ENCODE measurements at places on chromosomes 2 and 18. TPM values are rescaled to one million over a fixed set of nuclear protein-coding genes. Genes with fewer than 3 reads are reported as not detected.

Gene NAT8
- not detected for total RNA-seq

Gene NABP1
- total RNA-seq, result 13.0 TPM

Gene ALKAL2
- total RNA-seq, result 1.0 TPM

Gene CD207
- 0.51 TPM for total RNA-seq

Gene LOXHD1
- not detected for total RNA-seq

Gene ZDBF2
- total RNA-seq, result 47.5 TPM

Gene PTPRN
- 104 TPM for total RNA-seq

Gene VAMP5
- total RNA-seq, result 1.4 TPM

Gene SLC5A7
- total RNA-seq, result 0.27 TPM

GRCh38 chr2:18833941-18834340, 244.6 kb upstream of the NT5C1B start:
- no peak overlapping the region for H3K4me3 ChIP-seq
- no peak overlapping the region for H3K27ac ChIP-seq
- no peaks in the 10 kb centered on the region for H3K36me3 ChIP-seq

GRCh38 chr2:179186126-179186525, 78.5 kb downstream of the SESTD1 start:
- peaks cover 10% of the 10 kb centered on the region for H3K4me1 ChIP-seq
- H3K27ac ChIP-seq, result no peak overlapping the region
- H3K27me3 ChIP-seq, result no peaks in the 10 kb centered on the region
- H3K4me3 ChIP-seq, result no peak overlapping the region
- peaks cover 28% of the 10 kb centered on the region for H3K36me3 ChIP-seq

DNA sequence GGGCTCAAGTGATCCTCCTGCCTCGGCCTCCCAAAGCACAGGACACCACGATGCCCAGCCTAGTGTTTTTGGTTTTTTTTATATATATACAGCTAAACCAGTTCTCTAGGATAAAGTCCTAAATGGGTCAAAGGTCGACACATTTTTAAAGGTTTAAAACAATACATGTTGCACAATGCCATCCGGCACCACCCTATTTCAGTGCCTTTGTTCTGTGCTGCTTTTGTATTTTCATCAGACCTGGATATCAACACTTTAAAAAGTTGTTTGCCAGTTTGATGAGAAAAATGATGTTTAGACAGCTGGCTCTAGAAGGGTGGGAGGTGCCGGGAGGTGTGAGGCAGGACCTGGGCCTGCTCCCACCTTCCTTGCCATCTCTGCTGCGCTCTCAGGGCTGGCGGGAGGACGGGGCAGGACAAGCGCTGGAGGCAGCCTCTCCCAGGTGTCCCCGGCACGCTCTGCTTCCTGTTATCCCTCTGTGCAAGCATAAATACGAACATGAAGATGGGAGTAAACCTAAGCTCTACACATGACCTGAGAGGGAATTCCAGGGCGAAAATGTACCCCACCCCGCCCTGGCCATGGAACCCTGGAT, 103.7 kb downstream of the HS6ST1 start:
- H3K27me3 ChIP-seq, result peaks cover 5% of the 10 kb centered on the region
- DNase-seq, result no peak
- no peak overlapping the region for H3K4me3 ChIP-seq
- no peak overlapping the region for H3K27ac ChIP-seq
- peaks cover 9% of the 10 kb centered on the region for H3K36me3 ChIP-seq

- no peaks in the 10 kb centered on the region for H3K36me3 ChIP-seq
- H3K4me1 ChIP-seq, result peaks cover 17% of the 10 kb centered on the region
- H3K27me3 ChIP-seq, result peaks cover 2% of the 10 kb centered on the region
- H3K4me3 ChIP-seq, result no peak overlapping the region
These were observed 13.6 kb downstream of the B3GNT2 start for GRCh38 chr2:62209427-62209991.

GRCh38 chr2:193315428-193316091, 1120.8 kb upstream of the TMEFF2 start:
- H3K27me3 ChIP-seq, result peaks cover 3% of the 10 kb centered on the region
- H3K4me3 ChIP-seq, result no peak overlapping the region
- no peaks in the 10 kb centered on the region for H3K4me1 ChIP-seq

DNA sequence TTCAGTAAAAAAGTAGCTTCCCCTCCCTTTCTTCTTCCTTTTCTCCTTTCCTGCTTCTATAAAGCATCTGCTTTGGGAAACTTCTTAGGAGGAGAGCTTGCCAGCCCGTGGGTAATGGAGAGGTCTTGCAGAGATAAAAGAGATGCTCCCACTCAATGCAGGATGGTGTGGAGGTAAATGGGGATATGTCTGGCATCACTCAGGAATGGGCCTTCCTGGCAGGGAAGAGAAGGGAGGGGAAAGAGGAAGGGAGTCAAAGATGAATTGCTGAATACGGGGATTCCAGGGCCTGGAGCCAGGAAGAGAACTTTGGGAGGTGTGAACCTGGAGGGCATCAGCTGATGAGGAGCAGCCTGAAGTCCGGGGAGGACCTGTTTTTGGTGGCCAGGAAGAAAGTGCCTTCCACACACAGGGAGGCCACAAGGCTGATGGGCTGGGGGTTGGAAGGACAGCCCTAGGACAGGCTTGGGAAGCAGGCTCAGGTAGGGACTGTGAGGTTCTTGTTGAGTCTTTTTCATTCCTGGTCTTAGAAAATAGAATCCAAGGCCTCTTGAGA, 25.2 kb downstream of the IL1B start:
- H3K4me3 ChIP-seq, result no peak overlapping the region
- no peaks in the 10 kb centered on the region for H3K36me3 ChIP-seq
- DNase-seq, result no peak
- no peak overlapping the region for H3K27ac ChIP-seq
- peaks cover 4% of the 10 kb centered on the region for H3K4me1 ChIP-seq

GRCh38 chr2:200159829-200160781, 146.4 kb upstream of the SPATS2L start:
- peaks cover 24% of the 10 kb centered on the region for H3K4me1 ChIP-seq
- no peak for DNase-seq
- H3K4me3 ChIP-seq, result peak overlapping the region; percentile 64
- peak overlapping the region; percentile 92 for H3K27ac ChIP-seq
- H3K36me3 ChIP-seq, result no peaks in the 10 kb centered on the region
- H3K27me3 ChIP-seq, result peaks cover 4% of the 10 kb centered on the region

DNA sequence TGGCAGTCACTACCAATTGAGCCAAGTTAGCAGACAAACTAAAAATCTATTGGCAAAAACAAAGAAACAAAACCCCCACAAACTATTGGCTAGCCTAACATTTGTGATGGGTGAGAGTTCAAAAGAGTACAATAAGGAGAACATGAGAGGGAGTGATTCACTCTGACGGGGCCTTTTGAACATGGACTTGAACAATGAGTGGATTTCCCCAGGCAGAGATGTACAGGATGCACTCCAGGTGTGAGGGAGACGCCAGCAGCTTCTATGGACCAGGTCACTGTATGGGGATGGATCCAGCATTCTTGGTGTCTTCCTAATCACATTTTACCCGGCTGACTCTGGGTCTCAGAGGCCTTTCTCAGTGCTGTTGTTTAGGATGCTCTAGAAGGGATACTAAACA, 167.5 kb upstream of the SMAD2 start:
- H3K36me3 ChIP-seq, result no peaks in the 10 kb centered on the region
- peaks cover 14% of the 10 kb centered on the region for H3K27me3 ChIP-seq
- peak overlapping the region; percentile 20 for H3K4me3 ChIP-seq
- DNase-seq, result no peak
- peak overlapping the region; percentile 52 for H3K27ac ChIP-seq

- peaks cover 2% of the 10 kb centered on the region for H3K27me3 ChIP-seq
- H3K4me1 ChIP-seq, result no peaks in the 10 kb centered on the region
- no peak for DNase-seq
- H3K36me3 ChIP-seq, result no peaks in the 10 kb centered on the region
- no peak overlapping the region for H3K4me3 ChIP-seq
These were observed 52.7 kb upstream of the PELI1 start for GRCh38 chr2:64196963-64197362.

- H3K36me3 ChIP-seq, result peaks cover 8% of the 10 kb centered on the region
- no peaks in the 10 kb centered on the region for H3K4me1 ChIP-seq
- H3K27ac ChIP-seq, result no peak overlapping the region
- H3K4me3 ChIP-seq, result no peak overlapping the region
- no peaks in the 10 kb centered on the region for H3K27me3 ChIP-seq
- no peak for DNase-seq
These were observed 39.1 kb downstream of the FN1 start for GRCh38 chr2:215396595-215397313.

GRCh38 chr18:63141778-63142176, 177.8 kb downstream of the BCL2 start:
- H3K4me3 ChIP-seq, result no peak overlapping the region
- H3K27ac ChIP-seq, result no peak overlapping the region
- peaks cover 5% of the 10 kb centered on the region for H3K27me3 ChIP-seq
- peaks cover 31% of the 10 kb centered on the region for H3K4me1 ChIP-seq
- DNase-seq, result no peak

GRCh38 chr2:207103132-207103531, 62.6 kb downstream of the KLF7 start:
- H3K27me3 ChIP-seq, result peaks cover 16% of the 10 kb centered on the region
- H3K27ac ChIP-seq, result peak overlapping the region; percentile 39
- peaks cover 56% of the 10 kb centered on the region for H3K4me1 ChIP-seq
- peaks cover 17% of the 10 kb centered on the region for H3K36me3 ChIP-seq
- no peak for DNase-seq
- H3K4me3 ChIP-seq, result no peak overlapping the region

DNA sequence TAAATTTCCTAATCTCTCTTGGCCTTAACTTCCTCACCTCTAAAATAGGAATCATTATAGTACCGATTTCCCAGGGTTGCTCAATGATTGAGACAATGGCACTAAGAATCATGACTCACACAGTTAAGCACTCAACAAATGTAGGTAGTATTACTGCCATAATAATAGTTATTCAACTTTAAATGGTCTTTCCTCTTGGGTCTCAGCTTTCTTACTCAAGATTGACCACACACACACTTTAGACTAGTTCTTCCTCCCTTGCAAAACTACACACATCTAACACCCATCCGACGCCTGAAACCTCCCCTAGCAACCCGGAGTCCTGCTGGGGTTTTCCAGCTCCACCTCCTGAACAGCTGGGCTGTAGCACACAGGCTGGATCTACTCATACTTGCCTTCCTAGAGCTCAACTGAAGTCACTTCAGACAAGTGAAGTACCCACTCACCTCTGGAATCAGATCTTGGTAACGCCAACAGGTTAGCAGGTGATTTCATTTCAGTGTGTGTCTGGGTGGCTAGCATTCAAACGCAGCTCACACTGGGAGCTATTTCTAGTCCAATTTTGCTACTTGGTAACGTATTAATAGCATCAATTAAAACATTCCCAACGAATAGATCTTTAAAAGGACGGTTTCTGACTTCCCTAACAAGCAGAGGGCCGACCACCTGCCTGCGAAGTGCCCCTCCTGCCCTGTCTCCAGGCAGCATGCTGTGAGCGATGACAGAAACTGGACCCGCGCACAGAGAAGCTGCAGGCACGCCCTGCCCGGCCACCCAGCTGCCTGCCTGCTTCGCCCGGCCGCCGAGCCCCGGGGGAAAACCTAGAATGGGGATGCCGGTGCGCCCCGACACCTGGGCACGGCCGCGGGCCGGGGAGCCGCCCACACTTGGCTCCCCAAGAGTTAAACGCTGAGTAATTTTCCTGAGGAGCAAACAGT, 1.1 kb downstream of the UXS1 start:
- DNase-seq, result peak; percentile 68
- H3K27ac ChIP-seq, result peak overlapping the region; percentile 14
- peak overlapping the region; percentile 78 for H3K4me3 ChIP-seq
- peaks cover 4% of the 10 kb centered on the region for H3K36me3 ChIP-seq

- H3K4me3 ChIP-seq, result peak overlapping the region; percentile 36
- H3K27ac ChIP-seq, result no peak overlapping the region
- H3K27me3 ChIP-seq, result peaks cover 1% of the 10 kb centered on the region
- DNase-seq, result no peak
These were observed 14.4 kb downstream of the RAB12 start for GRCh38 chr18:8623549-8624106.

- DNase-seq, result peak; percentile 51
- H3K27ac ChIP-seq, result peak overlapping the region; percentile 77
- H3K4me3 ChIP-seq, result peak overlapping the region; percentile 97
These were observed 219.8 kb downstream of the DPP10 start for GRCh38 chr2:114661971-114662939.

DNA sequence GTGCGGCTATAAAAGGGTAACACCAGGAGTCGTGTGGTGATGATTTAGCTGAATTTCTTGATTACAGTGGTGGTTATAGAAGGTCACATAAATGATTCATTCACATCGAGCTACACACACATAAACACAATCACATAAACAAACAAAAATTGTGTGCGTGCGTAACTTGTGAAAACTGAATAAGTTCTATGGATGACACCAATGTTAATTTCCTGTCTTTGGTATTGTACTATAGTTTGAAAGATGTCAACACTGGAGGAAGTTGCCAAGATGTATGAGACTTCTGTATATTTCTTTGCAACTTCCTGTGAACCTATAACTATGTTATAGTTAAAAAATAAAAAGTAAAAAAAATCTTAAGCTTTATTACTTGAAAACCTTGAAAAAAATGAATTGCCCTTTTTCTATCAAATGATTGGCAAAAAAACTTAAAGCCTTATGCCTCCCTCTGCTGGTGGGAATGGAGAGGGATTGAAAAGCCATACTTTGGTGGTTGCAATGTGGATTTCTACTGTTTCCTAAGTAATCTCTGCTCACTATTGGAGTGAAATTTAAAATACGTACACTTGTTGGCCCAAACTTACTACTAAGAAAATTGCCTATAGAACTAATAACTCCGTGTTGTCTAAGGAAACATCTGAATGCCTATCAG, 227.7 kb downstream of the RPIA start:
- H3K27me3 ChIP-seq, result no peaks in the 10 kb centered on the region
- DNase-seq, result no peak
- H3K4me3 ChIP-seq, result no peak overlapping the region
- no peaks in the 10 kb centered on the region for H3K4me1 ChIP-seq
- no peak overlapping the region for H3K27ac ChIP-seq

- no peak overlapping the region for H3K4me3 ChIP-seq
- peaks cover 5% of the 10 kb centered on the region for H3K27me3 ChIP-seq
- peaks cover 9% of the 10 kb centered on the region for H3K36me3 ChIP-seq
- DNase-seq, result no peak
These were observed 5.7 kb downstream of the RAMP1 start for GRCh38 chr2:237864940-237865622.

DNA sequence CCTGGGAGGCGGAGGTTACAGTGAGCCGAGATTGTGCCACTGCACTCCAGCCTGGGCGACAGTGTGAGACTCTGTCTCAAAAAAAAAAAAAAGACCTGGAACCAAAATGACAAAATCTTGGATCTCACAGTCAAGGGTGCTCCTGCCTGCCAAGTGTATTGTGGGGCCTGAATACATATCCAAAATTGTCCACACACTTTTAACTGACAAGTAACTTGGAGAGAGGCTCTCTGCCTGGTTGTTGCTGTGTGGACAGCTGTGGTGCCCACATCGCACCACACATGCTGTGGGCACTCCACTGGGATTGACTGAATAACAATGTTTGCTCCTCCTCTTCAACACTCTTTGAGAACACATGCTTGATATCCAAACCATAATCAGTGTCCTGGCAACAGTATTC, 117.6 kb upstream of the REV1 start:
- no peak overlapping the region for H3K27ac ChIP-seq
- H3K4me1 ChIP-seq, result peaks cover 46% of the 10 kb centered on the region
- H3K4me3 ChIP-seq, result no peak overlapping the region
- H3K27me3 ChIP-seq, result peaks cover 8% of the 10 kb centered on the region
- no peaks in the 10 kb centered on the region for H3K36me3 ChIP-seq

DNA sequence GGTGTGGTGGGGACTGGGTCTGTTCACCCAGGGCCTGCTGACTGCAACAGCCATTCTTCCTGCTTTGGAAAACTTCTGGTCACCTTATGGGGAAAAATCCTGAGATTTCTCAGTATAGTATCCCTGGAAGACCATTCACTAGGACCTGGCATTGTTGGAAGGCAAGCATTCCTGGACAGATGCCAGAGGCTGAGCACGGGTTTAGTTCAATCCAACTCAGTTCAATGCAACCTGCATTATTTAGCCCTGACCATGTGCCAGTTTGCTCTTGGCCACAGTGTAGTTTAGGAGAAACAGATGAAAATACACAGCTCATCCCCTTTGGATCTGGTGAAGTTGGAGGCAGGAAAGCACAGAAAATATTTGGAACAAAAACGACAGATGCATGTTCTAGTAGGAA, 95.9 kb downstream of the LPIN1 start:
- H3K27me3 ChIP-seq, result no peaks in the 10 kb centered on the region
- no peak for DNase-seq
- no peaks in the 10 kb centered on the region for H3K4me1 ChIP-seq

Data from glutamatergic neuron (in vitro differentiated cells).